Coronary artery (tissue), 2 donors: ENCODE measurements at places on chromosomes 16 and 17.

GRCh38 chr17:6660805-6661463 lies 9.4 kb downstream of the C17orf100 start:
- DNase-seq = no peak

- DNase-seq = no peak
These were observed 6.4 kb downstream of the WNT3 start for GRCh38 chr17:46811978-46812583.

- peak; percentile 93 for DNase-seq
These were observed at the start of gene ZNF771 for GRCh38 chr16:30407102-30407803. Gene ZNF771 (plus strand): TSS chr16:30407606. CDS start chr16:30408054, 448 bp downstream.

DNA sequence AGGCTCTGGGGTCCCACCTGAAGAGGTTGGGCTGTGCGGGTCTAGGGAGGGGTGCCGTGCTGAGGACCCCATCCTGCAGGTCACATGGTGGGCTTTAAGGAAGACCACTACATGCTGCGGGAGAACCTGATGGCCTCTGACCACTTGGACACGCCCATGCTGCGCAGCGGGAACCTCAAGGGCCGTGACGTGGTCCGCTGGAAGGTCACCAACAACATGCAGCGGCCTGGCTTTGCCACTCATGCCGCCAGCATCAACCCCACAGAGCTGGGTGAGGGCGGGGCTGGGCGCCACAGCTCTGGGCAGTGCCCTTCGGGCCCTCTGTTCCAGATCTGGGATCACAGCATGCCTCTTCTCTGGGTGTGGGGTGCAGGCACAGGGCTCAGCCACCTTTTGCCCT lies 18.5 kb downstream of the ITGB4 start:
- DNase-seq = no peak

DNA sequence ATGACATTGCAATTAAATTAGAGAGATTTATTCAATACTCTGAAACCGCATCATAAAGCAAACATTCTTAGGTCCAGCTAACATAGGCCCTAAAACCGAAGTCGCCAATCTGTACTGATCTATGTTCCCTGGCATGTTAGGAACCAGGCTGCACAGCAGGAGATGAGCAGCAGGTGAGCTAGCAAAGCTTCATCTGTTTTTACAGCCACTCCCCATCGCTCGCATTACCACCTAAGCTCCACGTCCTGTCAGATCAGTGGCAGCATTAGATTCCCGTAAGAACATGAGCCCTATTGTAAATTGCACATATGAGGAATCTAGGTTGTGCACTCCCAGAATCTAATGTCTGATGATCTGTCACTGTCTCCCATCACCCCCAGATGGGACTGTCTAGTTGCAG lies 91.5 kb downstream of the PARN start:
- no peak for DNase-seq

- no peak for DNase-seq
These were observed 9.7 kb upstream of the ZFP1 start for GRCh38 chr16:75138636-75139035.

DNA sequence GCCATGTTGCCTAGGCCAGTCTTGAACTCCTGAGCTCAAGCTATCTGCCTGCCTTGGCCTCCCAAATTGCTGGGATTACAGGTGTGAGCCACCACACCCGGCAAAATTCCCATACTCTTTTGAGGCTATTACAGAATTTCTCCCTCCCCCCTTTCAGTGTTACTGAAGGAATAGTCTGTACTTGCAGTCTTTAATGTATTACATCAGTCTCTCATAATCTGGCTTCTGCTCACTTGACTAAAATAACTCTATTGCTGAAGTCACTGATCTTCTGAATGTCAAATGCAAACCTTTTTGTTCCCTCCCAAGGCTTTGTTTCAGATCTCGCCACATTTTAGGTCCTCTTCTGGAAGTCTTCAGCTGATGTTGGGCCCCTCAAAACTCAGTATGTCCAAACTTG lies 51.8 kb downstream of the TNRC6A start:
- DNase-seq = no peak

- DNase-seq = peak; percentile 85
These were observed 27.8 kb upstream of the MEAK7 start for GRCh38 chr16:84532291-84532724.

- DNase-seq = no peak
These were observed 1.3 kb downstream of the ARMC5 start for GRCh38 chr16:31460582-31461002.

DNA sequence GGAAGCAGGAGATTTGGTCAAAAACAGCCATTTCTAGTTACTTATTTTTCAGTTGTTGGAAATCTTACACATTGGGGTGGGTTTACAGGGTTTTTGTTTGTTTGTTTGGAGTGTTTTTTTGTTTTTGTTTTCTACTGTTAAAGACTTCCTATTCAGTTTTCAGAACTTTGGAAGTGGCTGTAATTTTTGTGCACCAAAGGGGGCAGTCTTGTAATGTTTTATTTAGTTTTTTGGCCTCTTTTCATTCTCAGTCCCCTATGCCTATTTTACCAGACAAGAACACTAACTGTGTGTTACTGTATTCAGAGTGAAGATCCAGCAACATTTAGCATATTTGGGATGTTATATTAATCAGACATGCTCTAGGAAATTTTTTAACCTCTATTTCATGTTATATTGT lies 20.6 kb downstream of the TPPP3 start:
- DNase-seq = no peak

DNA sequence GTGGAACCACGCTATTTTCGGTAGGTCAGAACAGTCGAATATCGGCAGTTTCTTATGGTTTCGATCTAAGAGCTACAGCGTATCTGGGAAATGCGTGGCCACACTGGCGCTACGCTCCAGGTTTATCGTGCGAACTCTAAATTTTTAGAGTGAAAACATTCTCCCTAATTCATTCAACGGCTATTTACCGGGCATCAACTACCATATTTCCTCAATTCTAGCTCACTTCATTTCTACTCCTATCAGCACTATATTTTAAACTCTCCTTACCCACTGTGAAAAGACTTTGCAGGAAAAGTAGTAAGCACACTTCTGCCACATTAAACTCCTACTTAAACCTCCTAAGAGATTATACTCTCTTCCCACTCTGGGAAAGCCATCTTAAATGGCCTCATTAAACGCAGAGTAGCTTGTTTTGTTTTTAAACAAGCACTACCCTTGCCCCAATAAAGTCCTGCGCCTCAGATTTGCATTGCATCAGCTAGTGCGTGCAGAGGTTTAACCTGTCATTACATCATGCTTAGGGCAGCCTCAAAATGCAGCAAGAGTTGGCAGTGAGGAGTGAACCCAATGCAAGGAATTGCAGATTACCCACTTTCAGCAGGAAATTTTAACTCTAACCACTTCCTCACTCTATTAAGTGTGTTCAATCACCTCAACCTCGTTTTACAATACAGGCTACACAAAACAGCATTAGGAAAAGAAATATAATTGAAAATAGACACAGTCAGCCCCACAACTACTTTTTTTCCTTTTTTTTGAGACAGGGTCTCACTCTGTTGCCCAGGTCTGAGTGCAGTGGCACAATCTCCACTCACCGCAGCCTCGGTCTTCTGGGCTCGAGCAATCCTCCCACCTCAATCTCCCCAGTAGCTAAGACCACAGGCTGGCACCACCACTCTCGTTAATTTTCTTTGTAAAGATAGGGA lies 18.8 kb downstream of the SIAH1 start:
- DNase-seq = no peak

- no peak for DNase-seq
These were observed at the start of gene OR3A2 for GRCh38 chr17:3385869-3386816. Gene OR3A2 (minus strand): TSS chr17:3386308.

DNA sequence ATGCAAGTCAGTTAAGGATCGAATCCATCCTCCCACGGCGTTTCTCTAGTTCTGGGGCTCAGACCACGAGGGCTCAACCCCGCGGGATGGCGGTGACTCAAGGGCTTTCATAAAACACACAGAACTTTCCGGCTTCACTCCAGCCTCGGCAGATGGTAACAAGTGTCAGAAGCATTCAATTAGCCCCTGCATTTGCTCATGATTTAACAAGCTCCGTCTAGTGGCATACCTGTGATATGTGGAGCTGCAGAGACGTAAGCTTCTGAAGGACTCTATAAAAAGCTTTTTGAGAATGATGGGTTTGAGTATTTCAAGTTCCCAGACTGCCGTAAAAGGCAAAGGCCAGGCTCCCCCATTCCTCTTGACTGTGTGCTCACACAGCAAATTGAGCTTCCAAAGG lies 91.3 kb upstream of the SEC14L1 start:
- no peak for DNase-seq

GRCh38 chr16:85711982-85712587 lies 23.3 kb upstream of the GINS2 start:
- DNase-seq = no peak

DNA sequence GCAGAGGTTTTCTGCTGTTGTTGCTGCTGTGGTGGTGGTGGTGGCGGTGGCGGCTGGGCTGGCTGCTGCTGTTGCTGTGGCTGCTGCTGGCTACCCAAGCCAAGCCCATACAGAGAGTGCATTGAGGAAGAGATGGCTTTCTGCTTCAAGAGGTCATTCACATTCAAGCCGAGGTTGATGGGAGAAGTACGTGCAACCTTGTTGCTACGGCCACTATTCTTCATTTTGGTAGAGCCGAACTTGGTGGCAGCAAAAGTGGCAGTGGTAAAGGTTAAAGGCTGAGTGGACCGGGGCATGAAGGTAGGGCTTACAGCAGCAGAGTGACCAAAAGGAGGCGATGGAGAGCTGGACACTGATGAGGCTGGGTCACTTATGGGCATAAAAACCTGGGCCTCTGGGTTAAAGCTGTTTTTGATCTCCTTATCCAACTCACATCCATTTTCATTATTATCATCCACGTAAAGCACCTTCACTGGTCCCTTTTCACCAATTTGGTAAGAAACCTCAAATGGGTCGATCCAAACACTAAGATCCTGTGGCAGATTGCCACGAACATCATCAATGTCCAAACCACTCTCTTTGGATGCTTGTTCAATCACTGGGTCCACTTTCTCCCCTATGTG lies 2.8 kb downstream of the TOB1 start:
- no peak for DNase-seq

GRCh38 chr16:81595629-81596292 lies 151.2 kb downstream of the CMIP start:
- DNase-seq = no peak

GRCh38 chr17:50165867-50166517 lies at the start of gene SGCA:
Gene SGCA (plus strand): TSS chr17:50166005. CDS start chr17:50166041, 36 bp downstream.
- DNase-seq = no peak

DNA sequence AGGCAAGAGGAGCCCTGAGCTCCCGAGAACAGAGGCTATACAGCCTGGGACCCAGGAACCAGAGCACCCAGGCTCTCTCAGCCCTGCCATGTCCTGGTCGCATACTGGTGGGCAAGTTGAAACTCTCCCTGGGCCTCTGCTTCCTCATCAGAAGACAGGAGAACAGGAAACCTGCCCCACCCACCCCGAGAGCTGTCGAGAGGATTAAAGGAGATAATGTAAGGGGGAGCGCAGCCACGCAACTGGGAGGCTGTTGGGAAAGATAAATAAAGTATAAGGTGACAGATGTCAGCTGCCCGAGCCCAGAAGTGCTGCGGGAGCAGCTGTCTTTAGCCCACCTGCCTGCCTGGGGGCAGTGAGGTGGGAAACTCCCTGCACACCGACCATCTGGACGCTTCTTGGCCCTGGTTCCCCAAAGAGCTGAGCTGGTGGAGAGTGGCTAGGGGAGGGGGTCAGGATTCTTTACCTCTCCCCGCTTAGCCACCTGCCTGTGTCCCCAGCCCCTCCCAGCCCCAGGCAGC lies 6.8 kb downstream of the KIF19 start:
- no peak for DNase-seq

DNA sequence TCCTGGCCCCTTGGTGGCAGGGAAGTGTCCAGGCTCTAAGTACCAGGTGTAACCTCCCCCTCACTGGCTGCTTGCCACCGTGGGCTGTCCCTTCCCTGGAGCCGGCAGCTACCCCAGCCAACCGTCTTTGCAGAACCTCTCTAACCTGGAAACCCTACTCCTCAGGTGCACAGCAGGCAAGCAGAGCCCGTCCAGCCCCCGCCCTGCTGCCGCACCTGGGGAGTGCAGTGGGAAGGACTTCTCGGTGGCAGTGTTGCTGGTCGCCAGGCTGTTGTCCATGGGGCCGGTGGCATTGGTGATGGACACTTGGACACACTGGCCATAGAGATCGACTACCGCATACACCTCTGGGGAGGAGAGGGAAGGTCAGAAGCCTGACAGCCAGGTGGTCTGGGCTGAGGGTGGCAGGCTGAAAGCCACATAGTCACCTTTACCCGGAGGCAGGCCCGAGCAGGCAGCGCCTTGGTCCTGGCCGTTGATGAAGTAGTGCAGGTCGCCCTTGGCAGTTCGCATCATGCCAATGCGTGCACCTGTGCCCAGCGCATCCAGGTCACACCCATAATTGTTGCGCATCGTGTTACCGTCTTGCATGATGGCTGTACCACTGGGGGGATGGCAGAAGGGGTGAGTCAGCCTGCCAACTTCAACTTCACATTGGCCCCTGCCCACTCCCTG lies 6.5 kb downstream of the NEURL4 start:
- no peak for DNase-seq

DNA sequence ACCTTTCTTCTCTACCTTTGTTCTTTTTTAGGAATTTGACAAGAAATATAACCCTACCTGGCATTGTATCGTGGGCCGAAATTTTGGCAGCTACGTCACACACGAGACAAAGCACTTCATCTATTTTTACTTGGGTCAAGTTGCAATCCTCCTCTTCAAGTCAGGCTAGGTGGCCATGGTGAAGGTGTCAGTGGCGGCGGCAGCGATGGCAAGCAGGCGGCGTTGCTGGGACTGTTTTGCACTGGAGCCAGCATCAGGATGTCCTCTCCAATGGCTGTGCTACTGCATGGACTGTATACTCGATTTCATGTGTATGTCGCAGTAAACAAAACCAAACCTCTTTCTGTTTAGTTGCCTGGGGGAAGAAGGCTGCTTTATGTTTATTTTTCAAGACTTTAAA lies 5.9 kb downstream of the DYNLL2 start:
- DNase-seq = no peak

- no peak for DNase-seq
These were observed 113.9 kb downstream of the VPS53 start for GRCh38 chr17:600576-601243.

DNA sequence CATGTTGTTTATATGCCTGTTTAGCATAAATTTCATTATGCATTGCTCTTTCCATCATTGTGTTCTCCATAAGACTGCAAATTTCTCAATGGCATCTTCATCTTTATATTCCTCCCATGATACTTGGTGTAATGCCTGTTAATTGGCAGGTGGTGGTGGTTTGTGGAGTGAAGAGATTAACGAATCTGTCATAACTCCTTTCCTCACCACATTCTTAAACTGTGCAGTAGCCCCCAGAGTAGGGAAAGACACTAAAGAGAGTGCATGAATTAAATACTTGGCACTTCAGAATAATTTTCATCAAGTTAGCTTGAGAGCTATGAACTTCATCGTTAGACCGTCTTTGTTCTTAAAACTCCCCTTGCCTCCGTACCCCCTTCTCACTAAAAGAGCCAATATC lies 329.7 kb downstream of the HS3ST3B1 start:
- DNase-seq = no peak

GRCh38 chr16:9943121-9943520 lies 239.1 kb downstream of the GRIN2A start:
- DNase-seq = no peak

DNA sequence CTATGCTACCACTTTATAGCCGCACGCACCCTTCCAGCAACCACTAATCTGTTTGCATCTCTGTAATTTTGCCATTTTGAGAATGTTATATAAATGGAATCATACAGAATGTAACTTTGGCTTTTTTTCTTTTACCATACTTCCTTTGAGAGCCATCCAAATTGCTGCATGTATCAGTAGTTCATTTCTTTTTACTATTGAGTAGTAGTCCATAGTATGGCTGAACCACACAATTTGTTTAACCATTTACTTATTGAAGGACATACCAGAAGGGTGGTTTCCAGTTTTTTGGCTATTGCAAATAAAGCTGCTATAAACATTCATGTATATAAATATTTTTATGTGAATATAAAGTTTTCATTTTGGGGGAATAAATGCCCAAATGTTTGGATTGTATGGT lies 8.8 kb downstream of the TENT4B start:
- no peak for DNase-seq
